ENCODE measurements at places on chromosomes 4 and X. TPM values are rescaled to one million over a fixed set of nuclear protein-coding genes. Genes with fewer than 3 reads are reported as not detected.

FAAH2 gene
- total RNA-seq = 12.0 TPM

TMPRSS11B gene
- not detected for total RNA-seq

EDA gene
- total RNA-seq = 14.3 TPM

PDGFC gene
- not detected for total RNA-seq

NRK gene
- total RNA-seq = not detected

ADGRL3 gene
- total RNA-seq = not detected

GATA1 gene
- 0.45 TPM for total RNA-seq

ETDA gene
- not detected for total RNA-seq

- H3K4me3 ChIP-seq = no peak overlapping the region
- H3K27me3 ChIP-seq = no peaks in the 10 kb centered on the region
- no peak for DNase-seq
- no peaks in the 10 kb centered on the region for H3K36me3 ChIP-seq
These were observed 123.0 kb upstream of the MAMLD1 start for GRCh38 chrX:150239946-150240642.

GRCh38 chr4:107603430-107603829 lies 116.6 kb downstream of the PAPSS1 start:
- no peaks in the 10 kb centered on the region for H3K36me3 ChIP-seq
- H3K27ac ChIP-seq = no peak overlapping the region
- H3K27me3 ChIP-seq = no peaks in the 10 kb centered on the region
- no peak for DNase-seq

DNA sequence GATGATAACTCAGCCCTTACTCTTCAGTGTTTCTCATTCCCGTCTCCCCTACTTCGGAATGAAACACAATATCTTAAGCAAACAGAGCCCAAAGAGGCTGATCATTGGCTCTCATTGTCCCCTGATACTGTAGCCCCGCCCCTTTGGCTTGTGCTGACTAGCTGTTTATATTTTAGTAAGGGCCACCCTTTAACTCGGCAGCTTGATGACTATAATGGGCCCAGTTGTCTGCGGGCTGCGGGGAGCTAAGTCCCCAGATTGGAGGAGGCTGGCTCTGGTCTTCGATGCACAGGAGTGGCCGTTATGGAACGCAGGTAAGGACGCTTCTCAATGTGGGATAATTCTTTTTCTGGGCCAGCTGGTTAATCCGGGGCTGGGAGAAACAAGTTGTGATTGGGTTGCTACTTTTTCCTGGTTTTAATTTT lies at the start of gene TRIM2:
Gene TRIM2, plus strand, starts transcription at position 197 of the 425 bp plus-strand sequence. Its CDS starts 88 bp downstream, at position 285.
- H3K4me1 ChIP-seq = peaks cover 18% of the 10 kb centered on the region
- H3K27me3 ChIP-seq = no peaks in the 10 kb centered on the region
- DNase-seq = no peak
- peak within 1 kb of the TSS; percentile 38 for H3K4me3 ChIP-seq

- H3K27me3 ChIP-seq = no peaks in the 10 kb centered on the region
- no peaks in the 10 kb centered on the region for H3K4me1 ChIP-seq
- no peak overlapping the region for H3K27ac ChIP-seq
- no peak for DNase-seq
These were observed 48.6 kb downstream of the ASB9 start for GRCh38 chrX:15221321-15221720.

- H3K27ac ChIP-seq = no peak overlapping the region
- H3K36me3 ChIP-seq = peaks cover 10% of the 10 kb centered on the region
- H3K4me1 ChIP-seq = peaks cover 4% of the 10 kb centered on the region
- H3K27me3 ChIP-seq = no peaks in the 10 kb centered on the region
- no peak overlapping the region for H3K4me3 ChIP-seq
These were observed 18.1 kb downstream of the OFD1 start for GRCh38 chrX:13752646-13753045.

DNA sequence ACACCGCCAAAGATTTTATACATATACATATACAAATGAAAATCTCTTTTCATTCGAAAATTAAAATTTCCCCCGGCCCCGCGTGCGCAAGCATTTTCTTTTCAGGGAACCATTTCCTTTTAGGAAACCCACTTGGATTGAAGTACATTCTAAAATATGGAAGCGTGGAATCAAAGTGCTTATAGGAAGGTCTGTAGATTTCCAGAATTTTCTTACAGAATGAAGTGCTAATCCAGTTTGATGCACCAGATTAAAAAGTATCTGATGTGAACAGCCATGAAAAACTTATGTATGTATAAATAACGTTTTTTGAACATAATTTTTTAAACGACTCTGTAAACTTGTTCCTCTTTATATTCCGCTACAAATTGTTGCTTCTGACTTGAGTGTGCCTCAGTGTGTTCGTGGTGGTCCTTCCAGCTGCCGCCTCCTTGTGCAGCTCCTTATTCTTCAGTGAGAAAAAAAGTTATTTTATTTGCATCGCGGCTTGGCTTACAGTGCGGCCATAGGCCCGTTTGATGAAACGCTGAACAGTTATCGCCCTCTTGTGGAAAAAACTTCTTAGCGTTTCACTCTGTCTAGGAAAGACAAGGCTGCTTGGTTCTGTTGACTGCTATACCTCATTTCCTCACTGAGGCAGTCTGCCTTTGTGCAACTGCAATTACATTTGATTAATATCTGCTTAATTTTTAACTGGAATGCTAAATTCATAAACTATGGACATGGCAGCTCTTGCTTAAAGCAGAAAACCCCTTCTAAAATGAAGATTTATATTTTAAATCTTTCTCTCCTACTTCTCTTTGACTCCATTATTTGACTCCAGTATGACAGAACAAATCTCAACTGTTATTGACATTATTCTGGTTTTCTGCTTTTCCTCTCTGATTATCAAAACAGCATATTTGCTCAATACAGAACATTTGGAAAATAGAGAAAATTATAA lies 4.7 kb upstream of the NKX6-1 start:
- H3K27ac ChIP-seq = no peak overlapping the region
- peak; percentile 31 for DNase-seq
- H3K27me3 ChIP-seq = peaks cover 48% of the 10 kb centered on the region
- no peaks in the 10 kb centered on the region for H3K36me3 ChIP-seq
- H3K4me3 ChIP-seq = no peak overlapping the region
- no peaks in the 10 kb centered on the region for H3K4me1 ChIP-seq

DNA sequence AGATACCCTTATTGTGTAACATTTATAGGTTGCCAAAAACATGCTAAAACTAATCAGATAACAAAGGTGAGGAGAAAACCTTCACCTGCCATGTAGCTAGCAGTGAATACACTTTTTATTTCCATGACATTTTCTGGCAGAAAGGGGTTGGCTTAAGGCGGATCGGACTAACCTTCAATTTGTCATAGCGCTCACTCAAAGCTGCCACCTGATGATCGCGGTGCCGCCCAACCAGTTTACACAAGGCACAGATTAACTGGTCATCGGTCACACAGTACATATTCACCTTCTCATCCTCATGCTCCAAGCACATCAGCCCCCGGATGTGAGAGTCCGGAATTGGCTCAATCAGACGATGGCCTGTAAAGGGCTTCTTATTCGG lies 53.7 kb downstream of the MID1 start:
- H3K36me3 ChIP-seq = no peaks in the 10 kb centered on the region
- no peak overlapping the region for H3K27ac ChIP-seq
- no peaks in the 10 kb centered on the region for H3K27me3 ChIP-seq
- no peak overlapping the region for H3K4me3 ChIP-seq
- DNase-seq = no peak

GRCh38 chr4:182748283-182748682 lies 168.9 kb downstream of the DCTD start:
- H3K36me3 ChIP-seq = no peaks in the 10 kb centered on the region
- H3K27me3 ChIP-seq = no peaks in the 10 kb centered on the region
- H3K4me3 ChIP-seq = no peak overlapping the region
- no peaks in the 10 kb centered on the region for H3K4me1 ChIP-seq
- H3K27ac ChIP-seq = no peak overlapping the region

- no peak overlapping the region for H3K4me3 ChIP-seq
- no peaks in the 10 kb centered on the region for H3K36me3 ChIP-seq
- peaks cover 3% of the 10 kb centered on the region for H3K27me3 ChIP-seq
- H3K27ac ChIP-seq = no peak overlapping the region
- DNase-seq = no peak
These were observed 61.8 kb downstream of the WFS1 start for GRCh38 chr4:6331468-6331867.

GRCh38 chr4:149999485-150000074 lies 78.7 kb upstream of the DCLK2 start:
- H3K4me3 ChIP-seq = no peak overlapping the region
- H3K36me3 ChIP-seq = no peaks in the 10 kb centered on the region
- no peaks in the 10 kb centered on the region for H3K27me3 ChIP-seq
- no peaks in the 10 kb centered on the region for H3K4me1 ChIP-seq

DNA sequence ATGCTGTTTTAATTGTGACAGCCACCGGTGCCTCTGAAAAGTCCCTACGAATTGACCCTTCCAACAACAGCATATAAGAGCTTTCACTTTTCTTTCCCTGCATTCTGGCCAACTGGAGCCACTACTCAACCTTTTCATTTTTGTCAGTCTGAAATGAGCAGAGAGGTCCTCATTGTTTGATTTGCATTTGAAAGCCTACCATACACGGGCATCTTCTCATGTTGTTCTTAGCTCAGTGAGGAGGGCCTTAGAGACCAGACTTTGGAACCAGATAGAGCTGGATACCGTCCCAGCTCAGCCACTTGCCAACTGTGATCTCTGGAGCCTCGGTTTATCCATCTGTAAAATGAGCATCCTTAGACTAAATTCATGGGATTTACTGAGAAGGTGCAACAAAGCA lies 16.9 kb upstream of the TMSB4X start:
- peak overlapping the region; percentile 18 for H3K4me3 ChIP-seq
- no peak for DNase-seq
- H3K27me3 ChIP-seq = no peaks in the 10 kb centered on the region
- peaks cover 72% of the 10 kb centered on the region for H3K4me1 ChIP-seq

- H3K4me3 ChIP-seq = no peak overlapping the region
- no peaks in the 10 kb centered on the region for H3K4me1 ChIP-seq
- no peaks in the 10 kb centered on the region for H3K36me3 ChIP-seq
- no peak overlapping the region for H3K27ac ChIP-seq
- no peak for DNase-seq
- no peaks in the 10 kb centered on the region for H3K27me3 ChIP-seq
These were observed 96.3 kb upstream of the TSPAN5 start for GRCh38 chr4:98754736-98755135.

DNA sequence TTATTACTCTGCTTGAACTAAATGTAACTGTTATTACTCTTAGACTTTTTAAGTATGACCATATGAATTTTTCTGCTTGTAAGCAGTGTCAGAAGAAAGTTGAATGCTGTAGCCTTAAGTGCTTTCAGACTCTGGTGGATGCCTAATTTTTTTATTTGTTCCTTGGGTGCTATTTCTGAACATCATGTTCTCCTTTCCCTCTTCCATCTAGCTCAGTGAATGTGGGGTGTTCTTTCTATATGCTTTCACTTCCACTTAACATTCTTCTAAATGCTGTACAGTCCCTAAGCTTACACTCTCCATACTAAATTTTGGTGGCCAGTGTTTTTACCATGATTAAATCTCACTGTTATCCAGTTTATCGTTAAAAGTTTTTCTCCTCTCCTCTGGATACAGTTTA lies 3.6 kb downstream of the DCK start:
- H3K27ac ChIP-seq = peak overlapping the region; percentile 79
- no peak for DNase-seq
- H3K27me3 ChIP-seq = no peaks in the 10 kb centered on the region
- no peaks in the 10 kb centered on the region for H3K36me3 ChIP-seq

- DNase-seq = no peak
- H3K36me3 ChIP-seq = no peaks in the 10 kb centered on the region
- no peak overlapping the region for H3K27ac ChIP-seq
- no peak overlapping the region for H3K4me3 ChIP-seq
- H3K27me3 ChIP-seq = no peaks in the 10 kb centered on the region
These were observed 8.8 kb downstream of the MTM1 start for GRCh38 chrX:150577174-150577573.

DNA sequence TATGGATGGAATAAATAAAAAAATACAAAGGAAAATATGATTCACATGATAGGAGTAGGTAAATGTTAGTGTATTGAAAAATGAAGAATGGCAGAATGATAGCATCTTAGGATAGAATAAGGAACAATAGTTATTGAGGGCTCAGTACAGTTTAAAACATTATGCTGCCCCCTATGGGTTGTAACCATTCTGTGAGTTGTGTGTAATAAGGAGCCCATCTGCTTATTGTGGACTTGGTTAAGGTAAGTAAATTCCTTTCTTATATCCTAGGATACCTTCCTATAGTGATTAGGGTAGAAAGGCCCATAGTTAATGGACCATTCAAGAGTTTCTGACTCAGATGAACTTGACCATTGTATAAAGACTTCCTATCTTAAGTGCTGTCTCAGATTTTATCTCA lies 195.8 kb downstream of the PDHA2 start:
- H3K4me3 ChIP-seq = no peak overlapping the region
- no peak for DNase-seq
- no peaks in the 10 kb centered on the region for H3K27me3 ChIP-seq
- no peaks in the 10 kb centered on the region for H3K36me3 ChIP-seq
- no peaks in the 10 kb centered on the region for H3K4me1 ChIP-seq

- H3K4me1 ChIP-seq = no peaks in the 10 kb centered on the region
- no peak for DNase-seq
- H3K4me3 ChIP-seq = no peak overlapping the region
- no peaks in the 10 kb centered on the region for H3K27me3 ChIP-seq
- no peak overlapping the region for H3K27ac ChIP-seq
These were observed 195.7 kb upstream of the GK2 start for GRCh38 chr4:79603681-79604080.
